ENCODE measurements at places on chromosomes 6 and 20. TPM values are rescaled to one million over a fixed set of nuclear protein-coding genes. Genes with fewer than 3 reads are reported as not detected.

DNA sequence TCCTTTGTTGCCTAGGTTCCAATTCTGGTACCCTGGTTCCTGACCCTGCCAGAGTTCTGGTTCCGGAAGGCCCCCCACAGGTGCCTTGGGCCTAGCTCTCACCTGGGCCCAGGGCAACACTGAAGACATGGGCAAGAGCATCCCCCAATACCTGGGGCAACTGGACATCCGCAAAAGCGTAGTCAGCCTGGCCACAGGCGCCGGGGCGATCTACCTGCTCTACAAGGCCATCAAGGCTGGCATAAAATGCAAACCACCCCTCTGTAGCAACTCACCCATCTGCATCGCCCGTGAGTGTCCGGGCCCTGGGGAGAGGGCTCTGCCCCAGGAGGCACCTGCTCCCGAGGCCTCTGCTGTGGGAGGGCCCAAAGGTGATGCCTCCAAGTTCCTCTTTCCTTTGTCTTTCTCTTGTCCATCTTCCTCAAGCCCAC lies at the start of gene ARMC12:
Gene ARMC12, plus strand, starts transcription at position 51 of the 431 bp plus-strand sequence. Its CDS starts 77 bp downstream, at position 128.
- no peak for DNase-seq

DNA sequence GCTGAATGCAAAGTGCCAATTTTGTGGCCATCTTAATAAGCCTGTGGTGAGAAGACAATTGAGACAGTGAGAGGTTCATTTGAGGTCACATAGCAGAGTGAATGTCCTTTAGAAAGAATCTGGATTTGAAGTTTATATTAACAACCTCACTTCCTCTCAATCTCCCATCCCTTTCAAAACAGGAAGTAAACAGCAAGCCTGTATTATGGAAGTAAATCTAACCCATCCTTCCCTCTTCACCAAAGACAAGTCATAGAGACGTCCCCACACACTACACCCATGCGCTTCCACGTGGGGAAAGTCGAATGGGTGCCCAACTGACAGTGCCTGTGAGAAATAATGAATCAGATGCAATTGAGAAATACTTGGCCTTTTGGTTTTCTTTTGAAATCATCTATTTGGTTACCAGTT lies 28.8 kb upstream of the CCND3 start:
- DNase-seq: peak; percentile 41

- DNase-seq: no peak
Measured at GRCh38 chr6:139871803-139872510, 497.5 kb upstream of the CITED2 start.

DNA sequence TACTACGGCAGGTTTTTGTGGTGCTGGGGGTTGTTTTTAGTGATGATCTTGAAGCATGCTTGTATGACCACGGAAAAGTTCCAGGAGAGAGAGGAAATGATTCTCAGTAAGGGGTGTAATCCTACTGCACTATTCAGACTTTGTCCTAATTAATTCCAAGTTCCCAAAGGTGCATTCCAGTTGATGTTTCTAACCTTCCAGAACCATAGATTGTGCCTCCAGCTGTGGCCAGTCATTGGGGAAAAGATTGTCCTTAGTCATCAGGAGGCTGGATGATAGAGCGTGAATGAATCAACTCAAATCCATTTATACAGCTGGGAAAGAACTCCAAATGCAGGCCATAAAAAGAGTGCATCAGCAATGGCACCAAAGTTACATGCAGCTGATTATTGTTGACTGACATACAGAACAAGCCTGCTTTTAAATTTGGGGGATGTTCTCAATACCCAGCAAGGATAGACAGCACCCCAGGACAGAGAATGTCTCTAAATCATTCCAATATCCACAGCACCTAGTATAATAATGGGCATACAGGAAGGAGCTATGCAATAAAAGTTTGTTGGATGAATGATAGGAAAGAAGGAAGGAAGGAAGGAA lies 27.8 kb upstream of the PKHD1 start:
- no peak for DNase-seq

- no peak for DNase-seq
Measured at GRCh38 chr20:35013421-35014411, 58.0 kb downstream of the MYH7B start.

DNA sequence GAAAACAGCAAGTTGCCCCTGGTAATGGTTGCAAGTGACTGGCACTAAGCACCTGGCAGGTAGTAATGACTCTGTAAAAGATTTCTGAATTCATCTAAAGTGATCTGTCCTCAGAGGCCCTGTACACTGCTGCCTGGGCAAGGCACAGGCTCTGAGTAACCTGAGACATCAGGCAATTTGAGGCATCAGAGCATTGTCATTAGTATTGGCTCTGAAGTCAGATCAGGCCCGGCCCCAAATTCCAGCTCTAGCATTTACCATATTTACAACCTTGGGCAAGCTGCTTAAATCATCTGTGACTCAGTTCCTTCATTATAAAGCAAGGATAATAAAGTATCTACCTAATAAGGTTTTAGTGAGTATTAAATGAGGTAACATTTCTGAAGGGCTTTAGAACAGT lies 17.3 kb upstream of the TENT5A start:
- DNase-seq: no peak

DNA sequence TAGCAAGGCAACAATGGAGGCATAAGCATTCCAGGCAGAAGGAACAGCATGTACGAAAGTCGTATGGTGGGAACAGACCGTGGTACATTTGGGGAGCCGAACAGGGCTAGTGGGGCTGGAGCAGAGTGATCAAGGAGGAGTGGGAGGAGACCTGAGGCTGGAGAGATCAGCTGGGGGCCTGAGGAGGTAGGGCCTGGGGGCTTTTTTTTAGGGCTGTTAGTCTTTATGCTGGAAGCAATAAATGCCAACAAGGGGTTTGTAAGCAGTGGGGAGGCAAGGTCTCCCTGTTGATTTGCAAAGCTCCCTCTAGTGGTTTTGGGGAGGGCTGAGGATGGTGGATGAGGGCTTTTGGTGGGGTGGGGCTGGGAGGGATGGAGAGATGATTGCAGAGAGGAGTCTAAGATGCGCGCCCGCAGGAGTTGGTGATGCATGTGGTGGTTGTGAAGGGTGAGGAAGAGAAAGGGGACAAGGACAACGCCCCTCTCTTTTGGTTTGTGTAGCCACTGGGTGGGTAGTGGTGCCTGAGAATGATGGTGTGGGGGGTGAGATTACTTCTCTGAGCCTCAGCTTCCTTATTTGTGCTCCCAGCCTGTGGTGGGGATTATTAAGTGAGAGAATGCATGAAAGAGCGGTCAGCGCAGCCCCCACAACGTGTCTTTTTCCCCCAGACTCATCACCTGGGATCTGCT lies 74.1 kb upstream of the TOX2 start:
- no peak for DNase-seq

DNA sequence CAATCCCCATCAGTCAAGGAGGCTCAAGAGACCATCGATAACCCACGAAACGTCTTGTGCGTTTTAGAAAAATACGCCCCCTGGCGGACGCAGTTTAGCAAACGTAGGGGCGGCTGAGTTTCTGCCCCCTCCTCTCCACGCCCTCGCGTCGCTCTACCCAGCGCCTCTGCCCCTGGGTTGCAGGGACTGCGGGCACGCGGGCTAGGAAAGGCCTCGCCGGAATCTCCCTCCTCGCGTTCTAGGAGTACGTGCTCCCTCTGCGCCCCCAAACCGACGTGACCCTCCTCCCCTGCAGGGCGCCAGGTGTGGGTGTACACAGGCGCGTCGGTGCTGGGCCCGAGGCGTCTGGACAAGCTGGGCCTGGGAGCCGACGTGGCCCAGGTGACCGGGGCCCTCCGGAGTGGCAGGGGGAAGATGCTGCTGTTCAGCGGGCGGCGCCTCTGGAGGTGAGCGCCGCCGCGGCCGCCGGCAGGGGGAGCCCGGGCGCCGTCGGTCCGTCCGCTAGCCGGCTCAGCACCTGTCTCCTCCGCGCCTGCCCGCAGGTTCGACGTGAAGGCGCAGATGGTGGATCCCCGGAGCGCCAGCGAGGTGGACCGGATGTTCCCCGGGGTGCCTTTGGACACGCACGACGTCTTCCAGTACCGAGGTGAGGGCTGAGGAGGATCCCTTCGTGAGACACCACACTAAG lies 5.3 kb downstream of the MMP9 start:
- DNase-seq: peak; percentile 71

DNA sequence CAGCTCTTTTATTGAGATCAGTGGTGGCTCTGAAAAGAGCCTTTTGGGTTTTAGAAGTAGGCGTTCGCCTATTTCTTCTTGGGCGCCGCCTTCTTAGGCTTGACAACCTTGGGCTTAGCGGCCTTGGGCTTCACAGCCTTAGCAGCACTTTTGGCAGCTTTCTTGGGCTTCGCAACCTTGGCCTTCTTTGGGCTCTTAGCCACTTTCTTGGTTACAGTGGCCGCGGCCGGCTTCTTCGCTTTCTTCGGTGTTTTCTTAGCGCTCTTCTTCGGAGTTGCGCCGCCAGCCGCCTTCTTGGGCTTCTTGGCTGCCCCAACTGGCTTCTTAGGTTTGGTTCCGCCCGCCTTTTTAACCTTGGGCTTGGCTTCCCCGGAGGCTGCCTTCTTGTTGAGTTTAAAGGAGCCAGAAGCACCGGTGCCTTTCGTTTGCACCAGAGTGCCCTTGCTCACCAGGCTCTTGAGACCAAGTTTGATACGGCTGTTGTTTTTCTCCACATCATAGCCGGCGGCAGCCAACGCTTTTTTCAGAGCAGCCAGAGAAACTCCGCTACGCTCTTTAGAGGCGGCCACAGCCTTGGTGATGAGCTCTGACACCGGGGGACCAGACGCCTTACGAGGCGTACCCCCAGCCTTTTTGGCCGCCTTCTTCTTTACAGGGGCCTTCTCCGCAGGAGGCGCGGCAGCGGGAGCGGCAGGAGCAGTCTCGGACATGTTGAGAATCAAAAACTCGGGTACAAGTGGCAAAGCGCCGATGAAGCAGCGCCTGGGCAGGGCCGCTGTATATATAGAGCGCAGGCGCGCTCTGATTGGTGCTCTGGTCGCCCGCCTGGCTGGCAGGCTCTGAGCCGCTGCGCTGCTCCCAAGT lies 31.3 kb upstream of the HFE start:
- DNase-seq: peak; percentile 91

DNA sequence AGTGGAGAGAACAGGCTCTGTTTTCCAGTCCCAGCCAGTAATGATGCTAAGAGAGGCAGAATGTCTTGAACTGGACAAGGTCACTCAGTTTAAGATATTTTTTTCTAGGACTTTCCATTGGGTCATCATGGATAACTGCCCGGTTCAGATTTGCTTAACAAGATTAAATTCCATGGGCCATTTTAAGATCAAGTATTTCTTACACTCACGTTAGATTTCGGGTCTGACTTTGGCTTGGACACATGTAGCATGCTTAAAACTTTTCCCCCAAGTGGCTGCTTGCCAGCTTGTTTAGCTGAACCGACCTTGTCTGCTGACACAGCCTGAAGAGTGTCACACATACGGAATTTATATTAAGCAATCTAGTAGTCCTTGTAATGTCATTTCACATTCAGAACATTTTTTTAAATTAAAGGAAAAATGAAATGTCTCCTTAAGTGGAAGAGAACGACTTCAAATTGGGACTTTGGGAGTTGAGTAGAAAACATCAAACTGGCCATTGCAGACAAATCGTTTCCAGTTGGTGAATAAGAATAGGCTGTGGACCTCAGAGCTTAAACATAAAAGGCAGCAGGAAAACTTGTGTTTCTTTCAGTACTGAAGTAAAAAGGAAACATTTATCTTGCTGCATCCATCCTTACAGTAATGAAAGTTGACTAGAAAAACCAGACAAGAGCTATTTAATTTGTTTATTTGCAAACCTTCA lies 29.0 kb downstream of the ARMC2 start:
- no peak for DNase-seq

- peak; percentile 73 for DNase-seq
Measured at GRCh38 chr6:31822036-31822821, 5.3 kb upstream of the HSPA1B start.

GRCh38 chr6:108751282-108751681 lies 96.9 kb upstream of the ARMC2 start:
- no peak for DNase-seq

GRCh38 chr20:6530779-6531315 lies 236.6 kb upstream of the BMP2 start:
- no peak for DNase-seq

- no peak for DNase-seq
Measured at GRCh38 chr20:25481918-25482253, 74.4 kb downstream of the GINS1 start.

DNA sequence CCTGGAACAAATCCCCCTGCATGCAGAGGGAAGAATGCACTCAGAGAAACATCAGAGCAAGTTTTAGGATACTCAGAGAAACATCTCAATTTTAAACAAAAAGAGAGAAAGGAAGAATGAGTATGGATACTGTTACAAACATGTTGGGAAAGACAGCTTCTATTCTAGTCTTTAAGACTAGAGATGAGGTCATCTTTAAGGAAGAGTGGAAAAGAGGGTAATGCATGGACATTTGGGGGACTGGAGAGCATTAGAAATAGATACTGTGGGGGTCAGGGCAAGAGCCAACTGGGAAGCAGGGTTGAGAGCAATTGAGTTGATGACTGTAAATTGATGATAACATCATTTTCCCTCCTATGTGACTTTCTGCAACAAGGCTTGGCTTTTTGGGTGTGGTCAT lies 431.2 kb downstream of the CDH26 start:
- DNase-seq: no peak

DNA sequence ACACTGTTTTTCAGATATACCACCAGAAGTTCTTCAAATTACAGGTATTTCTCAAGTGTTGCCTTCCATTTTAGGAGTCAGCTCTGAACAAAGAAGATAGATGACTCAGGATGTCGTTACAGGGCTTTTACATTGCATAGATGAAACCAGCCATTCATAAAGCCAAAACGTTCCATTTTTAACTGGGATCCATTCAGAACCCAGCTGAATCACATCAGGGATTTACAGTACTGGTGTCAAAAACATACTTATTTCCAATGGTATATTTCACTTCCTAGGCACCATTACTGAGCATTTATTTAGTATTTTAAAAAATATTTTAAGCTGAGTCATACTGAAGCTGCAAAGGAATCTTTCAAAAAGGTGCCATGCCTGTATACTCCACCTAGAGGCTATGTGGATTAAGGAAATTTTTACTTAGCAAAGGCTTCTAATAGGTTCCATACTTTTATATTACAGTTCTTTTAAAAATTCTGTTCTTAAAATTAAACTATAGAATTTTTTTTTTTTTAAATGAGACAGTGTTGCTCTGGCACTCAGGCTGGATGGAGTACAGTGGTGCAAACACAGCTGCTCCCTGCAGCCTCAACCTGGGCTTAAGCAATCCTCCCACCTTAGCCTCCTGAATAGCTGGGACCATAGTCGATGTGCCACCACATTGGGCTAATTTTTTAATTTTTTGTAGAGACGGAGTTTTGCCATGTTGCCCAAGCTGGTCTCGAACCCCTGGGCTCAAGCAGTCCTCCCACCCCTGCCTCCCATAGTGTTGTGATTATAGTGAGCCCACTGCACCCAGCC lies 2.6 kb downstream of the ASF1A start:
- DNase-seq: peak; percentile 72

- DNase-seq: no peak
Measured at GRCh38 chr6:162385980-162386379, 341.6 kb downstream of the PRKN start.

GRCh38 chr6:134706153-134706552 lies 243.7 kb downstream of the ALDH8A1 start:
- DNase-seq: no peak

ERVFRD-1 gene
- 0.05 TPM for total RNA-seq

ALDH5A1 gene
- total RNA-seq: 1.0 TPM

MACROD2 gene
- 0.85 TPM for total RNA-seq

CNBD2 gene
- total RNA-seq: 2.8 TPM

R3HDML gene
- total RNA-seq: not detected

CEP57L1 gene
- 17.9 TPM for total RNA-seq

OR12D3 gene
- not detected for total RNA-seq
